BJ (cell line): ENCODE measurements at places on chromosomes 12 and 14. TPM values are rescaled to one million over a fixed set of nuclear protein-coding genes. Genes with fewer than 3 reads are reported as not detected.

The EPYC gene
- 0.17 TPM in 1 of 2 replicates, not detected in the other for polyA plus RNA-seq

The RASAL1 gene
- polyA plus RNA-seq, result not detected in 2 replicates

The SLCO1A2 gene
- not detected in 2 replicates for polyA plus RNA-seq

The POTEG gene
- polyA plus RNA-seq, result not detected in 2 replicates

The RIPK3 gene
- 4.3 and 4.4 TPM in 2 replicates for polyA plus RNA-seq

The CACNA1C gene
- 10.2 and 14.7 TPM in 2 replicates for polyA plus RNA-seq

The OR4E2 gene
- polyA plus RNA-seq, result not detected in 2 replicates

The NAA25 gene
- 7.2 and 13.6 TPM in 2 replicates for polyA plus RNA-seq

The FAR2 gene
- polyA plus RNA-seq, result 17.1 and 23.7 TPM in 2 replicates

The FLRT2 gene
- 16.7 and 22.4 TPM in 2 replicates for polyA plus RNA-seq

The WIF1 gene
- polyA plus RNA-seq, result not detected in 2 replicates

The GARIN6 gene
- not detected in 2 replicates for polyA plus RNA-seq

The WDHD1 gene
- polyA plus RNA-seq, result 2.6 and 5.4 TPM in 2 replicates

The ADCK1 gene
- polyA plus RNA-seq, result 4.4 and 7.3 TPM in 2 replicates

The SYNE3 gene
- polyA plus RNA-seq, result 3.5 TPM in 2 replicates

The GPX2 gene
- 0.15 TPM in 1 of 2 replicates, not detected in the other for polyA plus RNA-seq

The SLC7A7 gene
- polyA plus RNA-seq, result 7.5 and 9.4 TPM in 2 replicates

The KLRG1 gene
- 0.43 and 0.63 TPM in 2 replicates for polyA plus RNA-seq

The TUBA1A gene
- polyA plus RNA-seq, result 616 and 820 TPM in 2 replicates

The TAS2R46 gene
- polyA plus RNA-seq, result 0.09 and 0.11 TPM in 2 replicates

The AQP6 gene
- polyA plus RNA-seq, result not detected in 2 replicates

The SERPINA12 gene
- polyA plus RNA-seq, result not detected in 2 replicates

The PTHLH gene
- 0.10 and 0.22 TPM in 2 replicates for polyA plus RNA-seq

The SERPINA1 gene
- 0.34 and 0.40 TPM in 2 replicates for polyA plus RNA-seq

The OTOGL gene
- 0.10 TPM in 2 replicates for polyA plus RNA-seq

The TMEM229B gene
- polyA plus RNA-seq, result 0.25 and 0.37 TPM in 2 replicates

The TMEM179 gene
- polyA plus RNA-seq, result 0.09 TPM in 1 of 2 replicates, not detected in the other
